Fibroblast of skin of left biceps (primary cell): ENCODE measurements at places on chromosomes 2 and 18.

DNA sequence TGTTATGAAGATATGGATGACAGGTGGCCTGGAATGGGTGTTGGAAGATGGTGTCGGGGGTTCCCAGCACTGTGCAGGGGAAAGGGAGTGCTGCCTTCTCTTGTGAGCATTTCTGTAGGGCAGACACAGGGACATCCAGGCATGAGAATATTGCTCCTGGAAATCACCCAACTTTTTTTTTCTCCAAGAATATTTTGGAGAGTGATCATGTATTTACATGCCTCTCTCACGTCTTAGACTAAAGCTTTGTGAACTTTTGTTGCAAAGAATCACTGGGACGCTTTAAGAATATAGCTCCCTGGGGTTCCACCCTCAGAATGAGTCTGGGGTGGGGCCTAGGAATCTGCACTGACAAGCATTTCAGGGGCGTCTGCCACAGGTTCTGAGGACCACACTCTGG lies 68.7 kb downstream of the VWA3B start:
- DNase-seq: no peak

GRCh38 chr2:69676146-69676545 lies 32.6 kb upstream of the AAK1 start:
- no peak for DNase-seq

DNA sequence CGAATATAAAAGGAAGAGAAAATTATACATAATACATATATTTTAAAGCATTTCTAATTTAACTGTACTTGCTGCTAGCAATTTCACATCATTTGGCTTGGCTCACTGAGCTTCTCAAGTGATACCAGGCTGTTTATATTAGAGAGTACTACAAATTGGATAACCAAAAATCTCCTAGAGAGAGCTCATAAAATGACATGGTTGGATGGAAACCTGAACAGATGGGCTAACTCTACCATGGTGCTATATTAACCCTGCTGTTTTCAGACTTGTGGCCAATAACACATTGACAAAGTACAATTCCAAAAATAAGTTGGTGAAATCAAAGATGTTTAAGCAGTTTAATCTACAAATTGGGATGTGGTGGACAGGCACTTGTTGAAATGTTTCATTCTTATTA lies 364.4 kb upstream of the GCFC2 start:
- DNase-seq: no peak

DNA sequence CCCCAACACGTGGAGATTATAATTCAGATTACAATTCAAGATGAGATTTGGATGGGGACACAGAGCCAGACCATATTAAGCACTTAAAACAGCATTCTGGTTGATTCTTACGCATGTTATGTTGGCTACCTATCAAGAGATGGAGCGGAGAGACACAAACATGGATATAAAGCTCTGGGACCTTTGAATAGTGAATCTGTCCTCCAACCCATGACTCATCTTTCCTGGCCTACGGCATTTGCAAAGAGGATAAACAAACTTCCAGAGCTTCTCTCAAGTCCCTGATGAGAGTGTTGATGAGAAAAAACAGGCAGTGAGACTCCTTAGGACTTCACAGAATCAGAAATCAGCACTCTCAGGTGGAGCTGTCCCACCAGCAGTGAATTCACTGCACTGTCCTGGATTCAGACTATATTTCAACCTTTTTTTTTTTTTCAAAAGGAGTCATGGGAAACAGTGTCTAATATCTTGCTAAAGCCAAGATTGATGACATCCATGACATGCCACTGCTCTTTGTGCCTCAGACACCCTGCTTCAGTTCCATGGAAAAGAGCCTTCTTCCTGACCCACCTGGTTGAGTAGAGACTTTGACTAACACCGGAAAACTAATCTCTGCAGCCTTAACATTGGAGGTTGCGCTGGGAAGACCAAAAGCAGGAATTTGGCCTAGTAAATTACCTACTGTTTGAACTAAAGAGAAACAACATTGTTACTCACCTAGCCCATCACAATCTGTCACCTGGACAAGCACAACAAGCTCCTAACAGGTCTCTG lies 62.1 kb upstream of the NPAS2 start:
- DNase-seq: no peak

- no peak for DNase-seq
These were observed 83.0 kb upstream of the FZD7 start for GRCh38 chr2:201950606-201951005.

DNA sequence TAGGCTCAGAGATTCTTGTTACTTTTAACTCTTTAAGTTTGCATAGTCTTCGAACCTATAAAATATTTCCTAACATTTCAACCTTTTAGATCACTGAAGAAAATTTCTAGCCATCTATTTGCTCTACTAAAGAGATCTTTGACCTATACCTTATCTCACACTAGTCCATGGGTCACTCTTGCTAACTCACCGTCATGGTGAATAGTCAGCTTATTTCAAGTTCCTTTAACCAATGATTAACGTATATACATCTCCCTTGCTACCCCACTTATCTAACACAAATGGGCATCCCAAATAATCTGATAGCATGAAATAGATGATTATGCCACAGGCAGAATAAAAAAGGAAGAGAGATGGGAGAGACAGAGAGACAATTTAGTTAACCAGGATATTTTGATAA lies 303.1 kb downstream of the GPD2 start:
- DNase-seq: no peak

GRCh38 chr2:113181258-113182051 lies 7.7 kb downstream of the PSD4 start:
- no peak for DNase-seq

- no peak for DNase-seq
These were observed 392.4 kb downstream of the TNS1 start for GRCh38 chr2:217610401-217610814.

DNA sequence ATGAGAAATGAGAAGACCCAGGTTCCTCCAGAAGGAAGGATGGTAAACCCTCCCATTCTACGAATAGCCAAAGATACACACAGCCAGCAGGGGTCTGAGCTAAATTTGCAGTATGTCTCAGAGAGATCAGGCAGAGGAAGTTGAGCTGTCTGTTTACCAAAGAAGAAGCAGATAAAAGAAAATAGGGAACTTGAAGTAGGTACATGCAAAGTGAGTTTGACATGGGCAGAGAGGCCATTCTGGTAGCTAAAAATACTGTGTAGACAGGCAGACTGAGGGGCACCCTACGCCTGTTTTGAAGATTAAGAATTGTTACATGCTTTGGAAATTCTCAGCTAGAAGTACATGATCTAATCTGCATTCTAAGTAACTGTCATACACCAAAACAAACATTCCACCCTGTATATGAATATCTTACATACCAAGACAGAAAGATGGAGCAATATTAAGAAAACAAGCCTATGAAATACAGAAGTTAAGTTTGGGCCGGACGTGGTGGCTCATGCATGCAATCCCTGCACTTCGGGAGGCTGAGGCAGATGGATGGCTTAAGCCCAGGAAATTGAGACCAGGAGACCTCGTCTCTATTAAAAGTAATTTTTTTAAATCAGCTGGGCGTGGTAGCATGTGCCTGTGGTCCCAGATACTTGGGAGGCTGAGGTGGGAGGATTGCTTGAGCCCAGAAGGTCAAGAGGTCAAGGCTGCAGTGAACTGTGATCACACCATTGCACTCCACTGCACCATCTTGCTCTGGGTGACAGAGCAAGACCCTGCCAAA lies 157.9 kb downstream of the ANKRD44 start:
- DNase-seq: no peak

- DNase-seq: no peak
These were observed 273.0 kb downstream of the CCDC85A start for GRCh38 chr2:56456791-56457190.

DNA sequence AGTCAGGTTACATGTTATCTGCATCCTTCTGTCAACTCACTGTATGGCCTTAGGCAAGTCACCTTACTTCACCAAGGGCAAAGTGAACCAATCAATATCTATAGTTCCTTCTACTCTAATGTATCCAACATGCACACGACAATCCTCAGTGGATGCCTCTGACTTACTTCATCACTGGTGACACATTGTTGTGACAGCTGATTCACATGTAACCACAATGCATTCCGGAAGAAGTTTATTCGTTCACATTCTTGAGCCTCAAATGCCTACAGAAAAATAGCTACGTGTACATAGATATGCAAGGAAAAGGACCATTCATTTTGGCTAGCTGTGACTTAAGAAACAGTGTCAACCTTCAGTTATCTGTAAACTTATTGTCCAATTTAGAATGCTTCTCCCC lies 26.3 kb upstream of the EPG5 start:
- DNase-seq: peak; percentile 62

GRCh38 chr2:10223932-10224720 lies 78.6 kb upstream of the HPCAL1 start:
- DNase-seq: no peak
